ENCODE measurements at places on chromosomes 7 and 10.

DNA sequence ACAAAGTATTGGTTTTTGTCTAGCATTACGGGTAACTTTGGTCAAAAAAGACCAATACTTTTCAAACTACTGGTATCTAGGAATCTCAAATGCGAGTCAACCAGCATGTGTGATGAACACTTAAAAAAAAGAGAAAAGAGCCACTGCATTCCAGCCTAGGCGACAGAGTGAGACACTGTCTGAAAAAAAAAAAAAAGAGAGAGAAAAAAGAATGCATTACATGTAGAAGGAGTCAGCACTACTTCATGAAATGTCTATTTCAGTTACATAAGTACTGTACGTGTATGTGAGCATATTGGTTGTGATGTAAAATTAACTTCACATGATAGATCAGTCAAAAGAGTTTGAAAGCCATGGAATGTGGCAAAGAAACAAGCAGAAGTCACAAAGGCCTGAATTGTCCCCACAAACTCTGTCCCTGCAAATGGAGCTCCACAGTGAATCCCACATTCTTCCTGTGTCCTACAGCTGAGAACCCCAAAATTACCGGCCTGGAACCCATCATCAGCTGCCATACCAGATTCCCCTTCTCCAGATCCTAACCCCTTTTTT lies 1.6 kb downstream of the DENND11 start:
- no peak for DNase-seq

DNA sequence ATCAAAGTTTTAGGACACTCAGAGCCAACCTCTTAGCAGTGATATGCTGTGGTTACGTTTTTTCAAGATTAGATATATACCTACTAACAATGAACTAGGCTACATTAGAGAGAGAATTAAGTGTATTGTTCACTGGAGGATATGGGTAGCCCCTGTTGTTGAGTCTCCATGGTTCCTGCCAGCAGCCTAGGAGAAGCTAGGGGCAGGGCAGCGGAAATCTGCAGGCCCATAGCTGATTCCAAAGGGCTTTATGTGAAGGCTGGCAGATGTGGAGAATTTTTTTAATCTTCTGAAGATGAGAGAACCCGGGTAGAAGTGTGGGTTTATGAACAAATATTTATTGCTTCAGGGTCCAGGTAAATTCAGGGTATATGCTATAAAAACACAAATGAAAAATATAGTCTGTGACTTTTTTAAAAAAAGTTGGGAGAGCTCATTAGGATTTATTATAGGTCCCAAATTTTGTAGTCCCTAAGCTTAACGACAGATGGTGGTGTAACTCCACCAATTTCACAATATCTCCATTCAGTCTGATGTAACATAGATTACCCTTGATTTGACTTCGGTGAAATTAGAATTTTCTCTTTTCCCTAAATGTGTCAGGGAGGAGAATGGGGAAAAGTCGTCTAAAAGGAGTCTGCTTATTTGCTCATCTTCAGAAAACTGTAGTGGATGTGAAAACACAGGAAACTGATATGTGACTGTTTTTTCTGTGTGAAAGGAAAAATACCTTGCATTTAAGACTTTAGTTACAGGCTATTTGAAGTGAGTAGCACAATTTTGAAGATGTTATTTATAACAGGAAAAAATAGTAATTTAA lies 163.0 kb upstream of the PPP1R3A start:
- DNase-seq = peak; percentile 43

DNA sequence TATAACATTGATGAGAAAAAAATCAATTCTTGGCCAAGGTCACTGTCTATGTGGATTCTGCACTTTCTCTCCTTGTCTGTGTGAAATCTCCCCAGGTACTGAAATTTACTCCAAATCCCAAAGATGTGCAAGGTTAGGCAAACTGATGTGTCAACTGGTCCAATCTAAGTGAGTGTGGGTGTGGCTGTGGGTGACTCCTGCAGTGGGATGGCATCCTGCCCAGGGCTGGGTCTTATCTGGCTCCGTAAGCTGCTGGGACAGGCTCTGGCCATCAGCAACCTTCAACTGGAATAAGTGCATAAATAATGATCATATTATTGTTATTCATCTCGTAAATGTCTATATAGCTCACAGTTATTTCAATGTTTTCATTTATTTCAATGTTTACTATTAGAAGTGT lies 79.3 kb downstream of the JCAD start:
- DNase-seq = no peak

DNA sequence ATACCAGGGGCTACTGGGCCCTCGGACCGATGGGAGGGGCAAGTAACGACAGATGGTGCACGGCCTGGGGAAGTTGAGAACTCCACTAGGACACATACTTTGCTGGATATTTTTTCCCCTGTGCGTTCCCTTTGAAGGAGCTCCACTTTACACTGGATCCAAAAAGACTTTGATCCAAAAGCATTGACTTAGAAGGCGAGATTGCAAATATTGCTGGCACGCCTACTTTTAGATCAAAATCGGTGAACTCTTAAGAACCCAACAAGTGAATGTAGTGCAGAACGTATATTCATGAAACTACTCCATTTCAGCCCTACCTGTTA lies 436 bp upstream of the SLC25A13 start:
- no peak for DNase-seq

DNA sequence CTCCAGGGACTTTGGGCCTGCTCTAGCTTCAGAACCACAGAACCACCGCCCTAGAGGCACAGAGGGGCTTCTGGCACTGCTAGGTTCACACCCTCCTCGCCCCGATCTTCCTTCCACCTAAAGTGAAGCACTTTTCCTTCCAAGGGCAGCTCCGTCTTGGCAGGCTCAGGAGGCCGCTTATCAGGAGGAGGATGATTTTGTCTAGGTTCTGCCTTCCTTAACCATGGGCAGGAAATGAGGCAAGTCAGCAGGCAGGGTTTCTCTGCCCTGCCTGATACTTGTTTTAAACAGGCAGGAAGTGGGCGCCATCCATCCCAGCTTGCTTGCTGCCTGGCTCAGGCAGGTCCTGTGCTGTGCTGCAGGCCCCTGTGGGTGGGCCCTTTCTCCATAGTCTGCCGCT lies 8.3 kb upstream of the ATP6V0E2 start:
- no peak for DNase-seq

DNA sequence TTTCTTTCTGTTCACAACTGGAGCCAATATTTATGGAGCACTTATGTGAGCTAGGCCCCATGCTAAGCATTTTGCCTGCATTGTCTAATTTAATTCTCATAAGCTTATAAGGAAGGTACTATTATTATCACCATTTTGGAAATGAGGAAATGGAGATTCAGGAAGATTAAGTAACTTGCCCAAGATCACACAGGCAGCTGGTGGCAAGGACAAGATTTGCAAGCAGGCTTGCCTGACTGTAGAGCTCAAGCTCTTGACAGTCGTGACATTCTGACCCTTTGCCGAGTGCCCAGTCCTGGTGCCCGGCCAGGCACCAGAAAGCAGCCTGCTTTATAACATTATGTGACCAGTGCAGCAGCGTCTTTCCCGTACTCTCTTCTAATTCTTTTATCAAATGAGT lies 38.2 kb downstream of the WNT2 start:
- DNase-seq = no peak

GRCh38 chr7:95105627-95106026 lies 198.2 kb downstream of the PPP1R9A start:
- DNase-seq = no peak

DNA sequence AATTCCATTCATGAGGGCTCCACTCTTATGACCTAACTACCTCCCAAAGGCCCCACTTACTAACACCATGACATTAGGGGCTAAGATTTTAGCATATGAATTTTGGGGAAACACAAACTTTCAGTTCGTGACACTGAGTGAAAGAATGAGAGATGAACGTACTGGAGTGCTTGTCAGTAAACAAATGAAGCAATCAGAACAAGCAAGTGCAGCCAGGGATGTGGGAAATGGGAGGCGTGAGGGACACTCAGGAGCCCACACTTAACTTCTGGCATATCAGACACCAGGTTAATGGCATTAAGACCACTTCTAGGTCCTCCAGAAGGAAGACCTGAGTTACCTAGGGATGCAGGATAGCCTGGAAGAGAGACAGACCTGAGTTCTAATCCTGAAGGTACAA lies 2.3 kb upstream of the MDFIC start:
- DNase-seq = no peak

DNA sequence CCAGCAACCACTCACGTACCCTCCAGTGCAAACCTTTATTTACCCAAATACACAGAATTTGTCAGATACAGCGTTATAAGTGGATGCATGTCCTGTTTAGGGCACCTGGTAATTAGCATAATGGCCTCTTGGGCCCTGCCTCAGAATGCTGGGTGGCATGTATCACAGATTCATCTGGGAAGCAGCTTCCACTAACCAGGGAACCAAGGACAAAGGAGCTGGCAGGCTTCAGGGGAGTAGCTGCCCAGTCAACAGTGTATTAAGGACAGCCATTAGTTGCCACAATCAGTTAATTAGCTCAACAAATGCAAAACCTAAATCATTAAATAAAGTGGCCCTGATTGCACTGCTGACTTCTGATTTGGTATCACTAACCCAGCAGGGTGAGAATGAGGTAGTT lies 105.7 kb downstream of the RAPGEF5 start:
- DNase-seq = no peak

DNA sequence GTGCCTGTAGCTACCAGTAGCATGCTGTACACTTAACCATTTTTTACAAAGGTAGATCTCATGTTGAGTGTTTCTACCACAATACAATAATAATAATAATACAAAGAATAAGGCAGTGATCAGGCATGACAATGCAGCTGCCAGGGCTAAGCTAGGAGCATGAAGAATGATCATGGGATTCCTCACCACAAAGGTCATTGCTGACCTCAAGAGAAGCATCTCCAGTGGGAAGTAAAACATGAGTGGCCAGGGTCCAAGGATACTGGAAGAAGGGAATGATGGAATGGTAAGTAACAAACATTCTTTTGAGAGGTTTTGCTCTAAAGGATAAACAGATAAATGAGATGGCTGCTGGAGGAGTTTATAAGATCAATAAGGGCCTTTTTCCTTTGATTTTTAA lies 591.1 kb downstream of the TNS3 start:
- no peak for DNase-seq

DNA sequence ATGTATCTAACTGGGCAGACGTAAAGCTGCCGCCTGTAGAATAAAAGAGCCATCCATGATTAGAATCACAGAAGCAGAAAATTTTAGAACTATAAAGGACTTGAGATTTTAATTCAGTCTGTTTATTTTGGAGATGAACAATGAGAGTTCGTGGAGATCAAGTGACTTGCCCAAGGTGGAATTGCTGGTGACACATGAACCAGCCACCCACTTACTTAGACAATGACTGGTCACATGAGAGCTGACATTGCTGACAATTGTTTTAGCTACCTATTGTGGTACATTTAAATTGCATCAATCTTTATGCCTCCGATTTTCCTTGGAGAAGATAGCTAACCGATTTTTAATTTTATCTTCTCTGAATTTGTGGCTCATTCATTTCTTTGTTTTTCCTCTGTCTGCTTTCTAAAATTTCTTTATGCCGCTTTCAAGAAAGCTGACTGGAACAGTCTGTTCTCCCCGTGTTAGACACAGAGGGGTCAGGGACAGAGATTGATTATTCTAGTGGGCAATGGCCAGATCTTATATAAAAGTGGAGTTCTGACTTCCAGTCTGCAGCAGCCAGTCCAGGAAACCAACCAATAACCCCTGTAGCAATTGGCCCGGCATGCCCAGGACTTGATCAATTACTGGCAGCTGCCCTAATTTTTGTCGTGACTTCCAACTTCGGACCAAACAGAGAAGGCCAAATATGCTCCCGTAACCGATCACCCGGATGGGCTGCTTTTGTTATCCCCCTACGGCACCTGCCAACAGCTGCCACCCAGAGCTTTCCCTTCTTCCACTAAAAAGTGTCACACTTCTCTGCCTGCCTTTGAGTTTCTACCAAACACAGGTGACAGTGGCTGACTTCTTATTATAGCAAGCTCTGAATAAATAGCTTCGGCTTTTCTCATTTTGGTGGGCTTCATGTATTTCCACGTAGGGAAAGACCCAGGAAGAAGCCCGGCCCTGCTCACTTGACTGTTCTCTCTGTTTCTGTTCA lies 241.6 kb downstream of the CAMK1D start:
- no peak for DNase-seq

DNA sequence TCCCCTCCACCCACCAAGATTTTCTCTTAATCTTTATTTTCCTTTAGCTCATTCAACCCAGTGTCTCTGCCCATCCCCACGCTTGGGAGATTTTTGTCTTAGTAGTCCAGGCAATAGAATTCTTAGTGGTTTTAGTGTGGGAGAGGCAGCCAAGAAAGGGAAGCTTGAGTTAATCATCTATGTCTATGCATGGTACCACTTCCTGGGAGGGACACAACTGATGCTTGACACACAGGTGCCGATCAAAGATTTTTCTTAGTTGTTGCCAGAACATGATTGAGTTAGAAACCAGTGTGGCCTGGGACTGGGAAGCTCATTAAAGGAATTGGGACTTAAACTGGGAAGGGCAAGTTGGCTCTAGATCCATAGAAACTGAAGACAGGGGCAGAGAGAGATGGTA lies 3.1 kb downstream of the STRA8 start:
- DNase-seq = no peak

DNA sequence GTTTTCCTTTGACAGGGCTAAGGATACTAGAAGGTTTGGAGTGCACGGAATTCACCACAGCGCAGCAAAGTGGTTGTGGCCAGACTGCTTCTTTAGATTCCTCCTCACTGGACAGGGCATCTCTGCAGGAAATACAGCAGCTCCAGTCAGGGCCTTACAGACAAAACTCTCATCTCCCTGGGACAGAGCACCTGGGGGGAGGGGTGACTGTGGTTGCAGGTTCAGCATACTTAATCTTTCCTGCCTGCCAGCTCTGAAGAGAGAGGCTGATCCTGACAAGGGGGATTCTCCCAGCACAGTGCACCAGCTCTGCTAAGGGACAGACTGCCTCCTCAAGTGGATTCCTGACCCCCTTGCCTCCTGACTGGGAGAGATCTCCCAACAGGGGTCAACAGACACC lies 1257.9 kb downstream of the NXPH1 start:
- no peak for DNase-seq

DNA sequence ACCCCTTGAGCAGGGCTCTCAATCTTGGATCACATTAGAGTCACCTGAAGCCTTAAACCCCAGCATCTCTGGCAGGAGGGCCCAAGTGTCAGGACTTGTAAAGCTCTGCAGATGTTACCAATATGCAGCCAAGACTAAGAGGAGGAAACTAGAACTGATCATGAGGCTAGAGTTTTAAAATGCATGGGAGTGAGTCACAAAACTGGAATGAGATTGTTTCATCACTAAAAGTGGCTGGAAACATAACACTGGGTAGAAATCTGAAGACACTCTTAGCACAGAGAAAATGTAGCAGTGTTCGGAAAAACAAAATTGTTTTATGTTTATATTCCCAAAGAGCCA lies 63.3 kb upstream of the GHITM start:
- no peak for DNase-seq

DNA sequence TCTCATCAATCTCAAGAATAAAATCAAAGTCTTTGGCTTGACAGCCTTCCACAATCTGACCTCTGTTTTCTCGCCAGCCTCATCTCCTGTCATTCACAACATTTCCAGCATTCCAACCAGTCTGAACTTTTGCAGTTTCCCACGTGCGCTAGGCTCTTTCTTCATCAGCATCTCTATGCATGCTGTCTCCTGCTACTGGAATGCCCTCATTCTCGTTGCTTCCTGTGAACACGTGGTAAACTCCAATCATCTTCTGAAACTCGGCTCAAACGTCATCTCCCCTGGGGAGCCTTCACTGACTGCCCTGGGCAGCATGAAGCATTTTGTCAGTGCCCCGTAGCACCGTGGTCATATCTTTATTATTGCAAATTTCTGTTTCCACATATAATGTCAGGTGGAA lies 12.2 kb upstream of the RSBN1L start:
- no peak for DNase-seq

GRCh38 chr7:158487631-158488151 lies 99.9 kb downstream of the PTPRN2 start:
- peak; percentile 72 for DNase-seq

GRCh38 chr10:80664071-80664680 lies 126.5 kb downstream of the SH2D4B start:
- DNase-seq = peak; percentile 41

Data from SK-N-DZ (cell line).